ENCODE measurements at places on chromosomes 2 and 18.

DNA sequence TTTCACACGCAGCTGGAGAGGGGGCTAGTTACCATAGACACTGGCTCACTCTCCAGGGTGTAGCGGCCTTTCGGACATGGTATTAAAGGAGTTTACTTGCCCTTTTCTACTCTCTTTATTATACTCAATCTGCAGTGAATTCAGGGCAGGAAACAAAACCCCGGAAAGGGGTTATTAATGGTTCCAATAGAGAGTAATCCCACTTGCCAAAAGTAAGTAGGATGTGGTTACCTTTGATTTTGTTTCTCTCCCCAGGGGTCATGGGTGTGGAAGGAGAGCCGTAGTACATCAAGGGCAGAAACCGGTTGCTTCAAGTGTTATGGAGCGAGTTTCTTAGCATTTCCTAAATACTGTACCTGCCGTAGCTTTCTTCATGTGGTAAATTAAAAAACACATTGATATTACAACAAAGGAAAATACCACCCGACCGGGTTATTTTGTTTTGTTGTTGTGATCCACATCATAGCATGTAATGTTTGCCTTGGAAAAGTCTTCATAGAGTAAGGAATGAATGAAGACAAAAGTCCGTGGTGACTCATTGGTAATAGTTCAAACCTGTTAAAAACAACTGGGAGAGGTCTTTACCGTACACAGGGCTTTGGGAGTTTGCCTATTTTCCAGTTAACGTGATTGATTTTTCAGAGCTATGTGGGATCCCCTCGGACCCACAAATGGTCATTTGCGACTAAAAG is 71.5 kb downstream of the SLC4A3 start:
- DNase-seq = no peak

- DNase-seq = no peak
Measured at GRCh38 chr2:203880557-203881125, 13.1 kb downstream of the CTLA4 start.

DNA sequence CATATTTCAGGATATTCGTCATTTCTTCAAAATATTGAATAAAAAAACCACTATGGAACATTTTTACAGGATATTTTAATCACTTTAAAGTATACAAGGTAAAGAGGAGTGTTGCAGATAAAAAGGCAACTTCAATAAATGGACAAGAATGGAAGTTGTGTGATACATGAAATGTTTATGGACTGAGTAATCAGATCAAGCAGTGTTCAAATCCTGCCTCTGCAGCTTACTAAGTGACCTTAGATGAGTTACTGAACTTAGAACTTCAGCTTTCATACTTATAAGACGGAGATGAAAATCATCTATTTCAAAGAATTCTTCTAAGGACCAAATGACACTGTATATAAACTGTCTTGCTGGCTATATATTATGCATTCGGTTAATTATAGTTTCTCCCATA is 87.2 kb downstream of the LNPK start:
- no peak for DNase-seq

GRCh38 chr2:66573821-66574233 is 138.9 kb downstream of the MEIS1 start:
- DNase-seq = no peak

DNA sequence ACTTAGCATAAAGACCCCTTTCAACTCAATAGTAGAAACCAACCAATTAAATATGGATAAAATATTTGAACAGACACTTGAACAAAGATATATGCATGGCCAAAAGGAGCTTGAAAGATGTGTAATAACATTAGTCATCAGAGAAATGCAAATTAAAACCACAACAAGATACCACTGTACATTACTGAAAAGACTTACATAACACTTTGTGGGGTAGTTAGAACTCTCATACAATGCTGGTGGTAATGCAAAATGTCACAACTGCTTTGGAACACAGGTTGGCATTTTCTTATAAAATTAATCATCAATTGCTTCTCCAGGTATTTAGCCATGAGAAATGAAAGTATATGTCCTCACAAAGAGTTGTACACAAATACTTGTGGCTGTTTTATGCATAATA is 60.7 kb downstream of the TTC27 start:
- DNase-seq = no peak

DNA sequence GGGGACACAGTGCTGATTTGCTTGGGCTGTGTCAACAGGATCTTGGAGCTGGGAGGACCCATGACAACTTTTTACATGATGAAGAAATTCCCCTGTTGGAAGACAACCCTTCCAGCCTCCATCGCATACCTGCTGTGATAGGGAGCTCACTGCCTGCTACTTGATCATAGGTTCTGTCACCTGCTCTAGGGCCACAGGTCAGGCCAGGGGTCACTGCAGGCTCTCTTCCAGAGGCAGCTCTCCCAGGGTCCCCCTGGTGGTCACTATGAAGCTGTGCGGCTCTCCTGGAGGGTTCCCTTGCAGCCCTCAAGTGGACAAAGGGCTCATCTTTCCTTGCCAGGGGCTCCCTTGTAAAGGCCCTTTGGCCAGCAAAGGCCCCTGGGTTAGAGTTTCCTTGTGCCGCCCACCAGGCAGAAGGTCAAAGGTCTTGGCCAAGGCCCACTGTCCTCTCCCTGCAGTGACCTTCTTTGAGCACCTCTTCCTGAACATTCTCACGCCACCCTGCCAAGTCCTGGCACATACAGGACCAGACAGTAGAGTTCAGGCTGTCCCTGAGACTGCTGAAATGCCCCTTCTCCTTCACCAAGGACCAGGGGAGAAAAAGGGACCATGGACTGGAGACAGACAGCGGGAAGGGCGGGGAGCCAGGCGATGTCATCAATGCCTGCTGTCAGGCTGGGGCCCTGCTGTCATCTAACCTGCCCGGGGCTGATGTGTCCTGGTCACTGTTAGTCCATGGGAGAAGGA is 345.1 kb downstream of the DYSF start:
- DNase-seq = peak; percentile 57
